ENCODE measurements at places on chromosomes 6 and 20. TPM values are rescaled to one million over a fixed set of nuclear protein-coding genes. Genes with fewer than 3 reads are reported as not detected.

CAPN11 gene
- total RNA-seq: not detected

FAM83B gene
- total RNA-seq: not detected

ID4 gene
- total RNA-seq: 6.3 TPM

PI16 gene
- not detected for total RNA-seq

PM20D2 gene
- 0.56 TPM for total RNA-seq

DNA sequence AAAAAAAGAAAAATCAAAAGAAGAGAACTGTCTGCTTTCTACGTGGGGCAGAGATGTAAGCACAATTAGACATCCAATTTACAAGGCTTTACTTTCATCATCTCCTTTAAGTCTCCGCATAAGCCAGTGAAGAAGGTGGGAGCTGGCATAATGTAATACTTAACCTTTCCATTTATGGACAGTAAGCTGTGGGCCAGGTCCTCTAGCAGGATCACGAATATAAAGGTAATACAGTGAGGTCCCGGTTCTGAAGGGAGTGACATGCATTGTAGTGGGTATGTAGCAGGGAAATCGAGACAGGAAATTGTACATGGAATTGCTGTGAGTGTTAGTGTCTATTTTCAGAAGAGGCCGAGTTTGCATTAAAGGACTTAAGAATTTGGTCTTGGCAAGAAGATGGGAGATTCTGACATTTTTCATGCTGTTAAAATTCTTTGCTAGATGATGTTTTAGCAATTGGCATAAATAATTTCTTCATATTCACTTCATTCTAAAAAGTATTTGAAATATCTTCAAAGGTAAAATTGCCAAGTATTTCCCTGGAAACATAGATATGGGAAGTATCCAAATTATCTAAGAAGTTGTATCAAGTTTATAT is 20.4 kb upstream of the POPDC3 start:
- DNase-seq: no peak
- no peaks in the 10 kb centered on the region for H3K27me3 ChIP-seq
- H3K36me3 ChIP-seq: no peaks in the 10 kb centered on the region
- no peak overlapping the region for H3K4me3 ChIP-seq

- no peak overlapping the region for H3K27ac ChIP-seq
- H3K36me3 ChIP-seq: no peaks in the 10 kb centered on the region
- peaks cover 2% of the 10 kb centered on the region for H3K27me3 ChIP-seq
- H3K4me1 ChIP-seq: peaks cover 7% of the 10 kb centered on the region
Measured at GRCh38 chr6:112437058-112437457, 89.9 kb downstream of the RFPL4B start.
